ENCODE measurements at places on chromosomes 7 and 10. TPM values are rescaled to one million over a fixed set of nuclear protein-coding genes. Genes with fewer than 3 reads are reported as not detected.

DNA sequence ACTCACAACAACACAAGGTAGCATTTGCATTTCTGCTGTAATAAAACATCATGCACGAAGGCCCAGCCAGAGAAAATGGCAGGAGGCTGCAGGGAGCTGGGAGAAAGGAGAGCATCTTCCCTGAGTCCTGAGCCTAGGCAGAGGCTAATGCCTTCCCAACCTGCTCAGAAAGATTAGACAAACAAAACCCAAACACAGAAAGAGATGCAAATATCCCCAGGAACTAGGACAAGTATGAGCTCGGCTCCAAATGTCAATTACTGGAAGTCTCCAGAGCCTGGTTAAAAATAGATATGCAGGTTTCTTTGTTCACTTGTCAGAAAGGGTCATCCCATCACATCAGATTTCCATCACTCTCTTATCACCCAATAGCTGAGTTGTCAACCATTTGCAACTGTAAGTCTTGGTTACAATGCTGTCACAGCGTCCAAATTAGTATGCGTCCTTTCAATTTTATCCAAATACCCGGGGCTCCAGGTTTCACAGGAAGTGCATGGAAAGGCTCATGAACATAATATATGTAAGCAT, 316.5 kb upstream of the CELF2 start:
- DNase-seq: no peak

Gene TSPAN14
- total RNA-seq: 83.4 TPM

- DNase-seq: no peak
Measured at GRCh38 chr10:109173937-109174336, 749.4 kb downstream of the XPNPEP1 start.

DNA sequence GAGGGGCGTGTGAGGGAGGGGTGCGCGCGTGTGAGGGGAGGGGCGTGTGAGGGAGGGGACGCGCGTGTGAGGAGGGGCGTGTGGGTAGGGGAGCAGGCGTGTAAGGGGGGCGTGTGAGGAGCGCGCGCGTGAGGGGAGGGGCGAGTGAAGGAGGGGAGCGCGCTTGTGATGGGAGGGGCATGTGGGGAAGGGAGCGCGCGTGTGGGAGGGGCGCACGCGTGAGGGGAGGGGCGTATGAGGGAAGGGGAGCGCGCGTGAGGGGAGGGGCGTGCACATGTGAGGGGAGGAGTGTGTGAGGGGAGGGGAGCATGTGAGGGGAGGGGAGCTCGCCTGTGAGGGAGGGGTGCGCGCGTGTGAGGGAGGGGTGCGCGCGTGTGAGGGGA, 19.1 kb downstream of the MXI1 start:
- peak; percentile 91 for DNase-seq

DNA sequence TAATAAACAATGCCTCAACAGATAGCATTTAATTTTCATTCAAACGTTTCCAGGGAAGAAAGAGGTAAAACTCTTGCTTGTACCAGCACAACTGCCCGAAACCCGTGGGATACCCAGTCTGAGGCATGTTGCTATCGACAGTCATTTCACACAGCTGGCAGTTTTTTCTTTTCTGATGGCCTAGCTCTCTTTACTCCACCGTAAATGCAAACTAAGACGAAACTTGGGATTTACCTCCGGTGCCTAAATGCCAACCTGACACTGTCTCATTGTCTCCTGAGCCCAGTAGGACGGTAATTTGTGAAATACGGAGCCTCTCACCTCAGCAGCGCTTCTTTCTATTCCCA, 143.5 kb downstream of the PRPF18 start:
- DNase-seq: no peak

GRCh38 chr10:8061274-8062211, 7.1 kb downstream of the GATA3 start:
- DNase-seq: peak; percentile 74

Gene TMEM229A
- 0.27 TPM for total RNA-seq

DNA sequence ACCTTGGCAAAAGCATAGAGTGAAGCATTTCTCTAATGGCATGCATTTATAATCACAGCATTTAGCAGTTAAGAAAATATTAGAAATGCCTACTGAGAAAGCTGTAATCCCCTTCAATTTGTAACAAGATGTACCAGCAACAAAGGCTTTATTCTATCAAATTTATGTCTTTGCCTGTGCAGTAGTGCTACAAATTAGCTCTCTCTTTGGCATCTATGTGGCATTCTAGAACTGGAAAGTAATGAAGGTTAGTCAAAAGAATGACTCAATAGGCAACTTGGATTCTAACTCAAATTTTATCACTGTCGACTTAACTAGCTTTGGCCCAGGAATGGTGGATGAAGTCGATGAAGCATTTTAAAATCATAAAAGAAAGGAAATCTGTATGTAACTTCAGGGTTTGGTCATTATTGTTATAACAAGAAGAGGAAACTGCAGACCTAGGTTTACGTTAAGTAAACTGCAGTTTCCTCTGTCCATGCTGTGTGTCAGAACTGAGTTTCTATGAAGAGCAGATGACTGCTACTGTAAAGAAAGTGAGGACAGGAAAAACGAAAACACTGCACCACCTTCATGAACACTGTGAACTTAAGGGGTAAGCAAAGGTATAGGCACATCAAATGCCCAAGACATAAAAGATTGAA, 140.0 kb downstream of the RAPGEF5 start:
- DNase-seq: no peak

DNA sequence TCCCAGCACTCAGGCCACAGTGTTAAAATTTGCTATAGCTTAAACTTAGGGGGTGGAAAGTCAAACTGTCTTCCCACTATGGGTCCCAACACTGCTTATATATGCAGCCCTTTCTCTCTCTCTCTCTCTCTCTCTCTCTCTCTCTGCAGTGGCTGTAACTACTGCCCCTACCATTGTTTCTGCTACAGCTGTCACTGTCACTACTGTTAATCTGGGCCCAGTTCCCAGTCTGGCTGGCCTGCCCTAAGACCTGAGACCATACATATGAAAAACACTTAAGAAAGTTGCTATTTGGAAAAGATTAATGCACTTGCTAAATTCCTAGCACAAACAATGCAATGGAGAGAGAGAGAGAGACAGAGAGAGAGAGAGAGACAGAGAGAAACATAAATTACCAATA, 78.6 kb downstream of the THSD7A start:
- DNase-seq: no peak

Gene ACSM6
- 0.63 TPM for total RNA-seq

Gene SORBS1
- total RNA-seq: 22.2 TPM
